Stimulated activated CD8-positive, alpha-beta memory T cell treated with anti-CD3 and anti-CD28 coated beads, Interleukin-7, amount 100 ng/mL, for 4 hours (primary cell): ENCODE measurements at places on chromosomes 16 and 17.
A peak's percentile ranks its signal among the peaks of the same experiment; 100 is the strongest.

GRCh38 chr17:78823282-78824046, 17.1 kb downstream of the USP36 start:
- DNase-seq = no peak

DNA sequence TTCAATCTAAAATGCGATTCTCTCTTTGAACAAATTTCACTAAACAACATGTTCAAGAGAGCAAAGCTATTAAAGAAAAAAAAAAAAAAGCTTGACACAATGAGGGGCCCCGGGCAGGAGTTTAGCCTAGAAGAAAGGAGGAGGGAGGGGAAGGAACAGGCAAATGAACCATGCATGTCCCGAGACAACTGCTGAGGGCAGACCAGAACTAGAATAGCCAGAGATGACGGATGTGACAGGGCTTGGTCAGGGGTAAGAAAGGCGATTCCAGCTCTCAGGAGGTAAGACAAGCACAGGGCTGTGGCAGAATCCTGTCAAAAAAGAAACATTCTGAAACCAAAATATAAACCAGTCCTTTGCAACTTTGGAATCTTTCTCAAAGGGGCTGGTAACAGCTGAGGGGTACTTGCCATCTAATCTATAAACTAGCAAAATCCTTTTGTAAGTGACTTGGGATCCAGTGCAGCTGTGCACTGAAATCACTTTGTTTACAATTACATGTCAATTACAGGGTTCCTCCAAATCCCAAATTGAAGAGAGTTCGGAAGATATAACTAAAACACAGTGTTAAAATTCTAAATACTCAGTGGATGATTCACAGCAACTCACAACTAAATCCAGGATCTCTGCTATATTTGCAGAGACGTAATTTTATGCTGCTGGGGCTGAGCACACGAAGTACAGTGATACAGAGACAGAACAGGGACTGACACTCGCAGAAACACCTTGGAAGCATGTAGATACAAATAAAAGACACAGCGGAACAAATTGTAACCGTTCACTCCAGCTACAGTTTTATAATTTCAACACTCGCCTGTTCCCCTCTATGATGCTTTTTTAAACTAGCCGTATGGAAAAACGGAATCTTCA, 567.4 kb upstream of the ZFHX3 start:
- no peak for DNase-seq

- no peak for DNase-seq
Observed at GRCh38 chr17:67208232-67208631, 36.8 kb downstream of the HELZ start.

DNA sequence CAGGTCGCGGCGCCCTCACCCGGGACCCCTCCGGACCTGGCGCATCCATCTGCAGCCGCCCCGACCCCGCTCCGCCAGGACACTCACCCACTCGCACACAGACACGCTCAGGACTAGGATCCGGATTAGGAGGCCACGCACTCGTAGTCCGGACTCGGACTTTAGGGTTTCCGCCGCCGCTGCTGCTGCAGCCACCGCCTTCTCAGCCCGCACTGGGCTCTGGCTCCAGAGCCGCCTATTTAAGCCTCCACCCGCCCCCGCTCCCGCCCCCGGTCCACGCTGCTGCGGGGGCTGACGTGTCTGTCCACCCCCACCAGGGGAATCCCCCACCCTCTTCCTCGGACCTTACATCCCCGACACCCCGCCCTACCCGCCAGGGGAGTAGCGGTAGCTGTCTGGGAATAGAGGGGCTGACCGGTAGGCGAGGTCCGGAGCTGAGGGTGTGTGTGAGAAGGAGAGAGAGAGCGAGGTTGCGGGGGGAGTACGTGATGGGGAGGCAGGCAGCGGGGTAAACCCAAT, at the start of gene RRAD:
TSS of gene RRAD (minus strand) at position 214 of the 519 bp plus-strand sequence. CDS start 356 bp downstream, outside the sequence.
- peak; percentile 38 for DNase-seq
